ENCODE measurements at places on chromosomes 3 and 15.

DNA sequence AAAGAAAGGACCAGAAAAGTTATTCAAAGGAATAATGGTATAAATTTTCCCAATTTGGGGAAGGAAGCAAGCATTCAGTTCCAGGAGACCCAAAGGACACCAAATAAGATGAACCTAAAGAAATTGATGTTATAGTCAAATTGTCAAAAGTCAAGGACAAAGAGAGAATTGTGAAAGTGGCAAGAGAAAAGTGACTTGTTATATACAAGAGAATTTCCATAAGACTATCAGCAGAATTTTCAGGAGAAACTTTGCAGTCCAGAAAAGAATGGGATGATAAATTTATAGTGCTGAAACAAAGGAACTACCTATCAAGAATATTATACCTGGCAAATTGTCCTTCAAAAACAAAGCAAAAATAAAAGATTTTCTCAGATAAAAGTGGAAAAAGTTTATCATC is 43.8 kb upstream of the FOXB1 start:
- no peak for DNase-seq

- no peak for DNase-seq
Observed at GRCh38 chr15:32669896-32670611, 28.5 kb downstream of the SCG5 start.

DNA sequence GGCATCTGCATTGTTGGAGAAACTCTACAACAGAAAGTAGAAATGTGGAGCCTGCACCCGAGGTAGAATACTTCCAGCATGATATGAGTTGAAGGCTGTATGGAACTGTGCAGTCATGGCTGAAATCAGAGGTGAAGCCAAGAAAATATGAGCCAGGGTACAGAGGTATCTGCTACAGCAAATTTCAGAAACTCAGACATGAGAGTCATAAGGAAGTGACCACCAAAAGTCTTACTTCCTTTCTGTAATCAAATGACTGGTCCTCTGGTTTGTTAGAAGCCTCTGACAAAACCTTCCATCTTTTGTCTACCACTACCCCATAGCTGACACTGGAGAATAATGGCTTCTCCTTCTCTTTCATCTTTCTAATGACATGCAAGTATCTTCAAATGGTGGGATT is 159.4 kb downstream of the TMEM108 start:
- DNase-seq = no peak

DNA sequence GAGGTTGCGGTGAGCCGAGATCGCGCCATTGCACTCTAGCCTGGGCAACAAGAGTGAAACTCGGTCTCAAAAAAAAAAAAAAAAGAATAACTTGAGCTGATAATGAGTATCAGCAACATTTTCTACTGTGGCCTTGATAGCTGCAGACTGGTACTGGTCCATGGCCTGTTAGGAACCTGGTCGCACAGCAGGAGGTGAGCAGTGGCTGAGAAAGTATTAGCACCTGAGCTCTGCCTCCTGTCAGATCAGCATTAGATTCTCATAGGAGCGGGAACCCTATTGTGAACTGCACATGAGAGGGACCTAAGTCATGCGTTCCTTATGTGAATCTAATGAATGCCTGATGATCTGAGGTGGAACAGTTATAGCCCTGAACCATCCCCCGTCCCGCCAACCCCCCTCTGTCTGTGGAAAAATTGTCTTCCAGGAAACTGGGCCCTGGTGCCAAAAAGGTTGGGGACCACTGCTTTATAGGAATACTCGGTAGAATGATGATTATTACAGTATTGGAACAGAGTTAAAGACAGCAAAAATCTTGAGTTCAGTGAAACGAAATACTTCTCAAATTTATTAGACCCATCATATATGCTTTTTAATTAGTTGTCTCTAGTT is 126.0 kb downstream of the ZNF609 start:
- no peak for DNase-seq

- DNase-seq = no peak
Observed at GRCh38 chr15:48395521-48396011, 64.3 kb downstream of the DUT start.

- DNase-seq = no peak
Observed at GRCh38 chr15:83919978-83920510, 266.1 kb downstream of the ADAMTSL3 start.

- DNase-seq = peak; percentile 40
Observed at GRCh38 chr3:14598143-14598569, 53.4 kb upstream of the CCDC174 start.

DNA sequence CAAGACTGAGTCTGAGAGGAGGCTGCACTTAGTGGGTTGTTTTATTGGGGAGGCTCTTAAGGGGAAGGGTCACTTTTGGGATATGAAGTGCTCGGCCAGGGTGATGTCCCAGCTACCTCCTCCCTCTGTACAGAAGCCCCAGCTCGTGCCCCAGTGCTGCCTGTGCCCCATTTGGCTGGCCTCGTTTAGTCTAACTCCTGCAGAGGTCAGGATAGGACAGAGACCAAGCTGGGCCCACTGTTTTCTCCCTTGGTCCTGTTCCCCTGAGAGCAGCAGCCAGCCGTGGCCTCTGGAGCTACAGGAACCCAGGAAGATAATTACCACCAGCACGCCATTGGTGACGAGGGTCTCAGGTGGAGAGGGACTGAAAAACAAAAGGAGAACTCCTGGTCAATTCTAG is 18.5 kb downstream of the PLA2G4E start:
- no peak for DNase-seq

DNA sequence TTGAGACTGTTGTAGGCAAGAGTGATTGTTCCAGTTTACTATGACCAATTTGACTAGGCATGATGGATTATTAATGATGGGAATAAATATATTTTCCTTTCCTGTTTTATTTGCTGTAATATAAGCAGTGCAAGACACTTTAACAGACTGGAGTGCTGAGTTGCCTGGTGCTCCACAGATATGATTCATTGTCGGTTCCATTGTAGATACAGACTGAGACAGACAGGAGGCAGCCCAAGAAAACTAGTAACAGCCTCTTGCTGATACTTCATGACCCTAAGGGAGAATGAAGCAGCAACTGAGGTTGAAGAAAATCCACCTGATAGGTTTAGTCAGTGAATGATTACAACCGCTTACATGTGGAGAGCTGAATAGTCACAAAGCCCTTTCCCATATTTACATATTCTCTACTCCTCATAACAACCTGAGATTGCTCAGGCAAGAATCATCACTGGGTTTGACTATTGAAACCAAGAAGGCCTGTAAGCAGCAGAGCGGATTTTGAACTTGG is 235.1 kb upstream of the TPRG1 start:
- DNase-seq = no peak

- peak; percentile 88 for DNase-seq
Observed at GRCh38 chr15:51649659-51650521, 27.3 kb upstream of the DMXL2 start.

GRCh38 chr15:75202251-75203016 is 752 bp downstream of the C15orf39 start:
- DNase-seq = peak; percentile 87

GRCh38 chr15:41971895-41972252 is 483 bp downstream of the EHD4 start:
- peak; percentile 54 for DNase-seq

DNA sequence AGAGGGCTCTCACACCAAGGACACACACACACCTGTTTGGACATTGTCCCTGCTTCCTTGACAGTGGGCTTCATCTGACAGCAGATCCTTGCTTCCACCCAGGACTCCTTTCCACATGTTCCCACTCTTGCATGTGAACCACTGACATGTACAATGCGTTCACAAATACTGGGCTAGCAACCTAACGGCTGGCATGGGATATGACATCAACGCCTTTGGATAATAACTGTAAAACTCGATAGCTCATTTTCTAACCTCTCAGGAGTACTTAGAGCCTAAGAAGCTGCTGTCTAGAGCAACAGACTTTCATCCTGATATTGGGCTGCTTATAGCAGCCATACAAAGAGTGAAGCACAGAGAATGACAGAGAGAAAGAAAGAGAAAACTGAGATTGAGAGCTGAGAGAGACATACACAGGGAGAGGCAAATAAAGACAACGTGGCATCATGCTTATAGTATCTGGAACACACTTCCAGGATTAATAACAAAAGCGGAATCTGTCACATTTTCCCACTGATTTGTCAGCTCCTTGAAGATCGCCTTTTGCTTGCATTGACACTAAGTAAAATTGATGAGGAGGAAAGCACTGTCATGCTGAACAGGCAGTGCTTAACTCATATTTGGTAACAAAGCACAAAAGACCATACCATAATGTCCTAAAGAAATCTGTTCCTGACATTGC is 1.7 kb downstream of the GUCA1C start:
- DNase-seq = no peak

DNA sequence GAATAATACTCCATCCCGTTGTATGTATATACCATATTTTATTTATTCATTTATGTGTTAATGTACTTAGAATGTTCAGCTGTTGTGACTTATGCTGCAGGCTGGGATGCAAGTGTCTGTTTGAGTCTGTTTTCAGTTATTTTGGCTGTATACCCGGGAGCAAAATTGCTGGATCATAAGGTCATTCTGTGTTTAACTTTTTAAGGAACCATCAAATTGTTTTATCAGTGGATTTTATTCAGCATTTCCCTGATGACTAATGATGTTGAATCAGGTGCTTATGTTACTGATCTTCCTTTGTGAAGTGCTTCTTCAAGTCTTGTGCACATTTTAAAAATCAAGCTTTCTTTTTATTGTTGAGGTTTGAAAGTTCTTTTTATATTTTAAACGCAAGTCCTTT is 118.1 kb downstream of the SLC25A26 start:
- DNase-seq = no peak

GRCh38 chr3:141729240-141729639 is 8.9 kb upstream of the RNF7 start:
- DNase-seq = no peak

DNA sequence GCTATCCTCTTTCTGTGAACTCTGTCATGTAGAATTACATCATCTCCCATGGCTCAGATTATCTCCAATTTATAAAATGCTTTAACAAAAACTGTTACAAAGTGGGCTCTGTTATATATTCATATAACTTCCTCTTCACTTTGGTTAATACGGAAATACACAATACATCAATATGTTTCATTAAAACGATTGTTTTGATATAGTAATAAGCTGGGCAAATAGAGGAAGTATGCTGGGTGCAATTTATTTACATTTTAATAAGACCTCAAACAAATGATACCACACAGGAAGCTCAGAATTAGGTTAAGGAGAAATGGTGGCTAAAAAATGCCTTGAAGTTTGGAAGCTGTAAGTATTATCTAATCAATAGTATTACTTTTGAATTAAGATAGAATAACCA is 331.0 kb downstream of the ZBTB20 start:
- DNase-seq = no peak

- DNase-seq = no peak
Observed at GRCh38 chr3:155093261-155093660, 13.1 kb downstream of the MME start.

DNA sequence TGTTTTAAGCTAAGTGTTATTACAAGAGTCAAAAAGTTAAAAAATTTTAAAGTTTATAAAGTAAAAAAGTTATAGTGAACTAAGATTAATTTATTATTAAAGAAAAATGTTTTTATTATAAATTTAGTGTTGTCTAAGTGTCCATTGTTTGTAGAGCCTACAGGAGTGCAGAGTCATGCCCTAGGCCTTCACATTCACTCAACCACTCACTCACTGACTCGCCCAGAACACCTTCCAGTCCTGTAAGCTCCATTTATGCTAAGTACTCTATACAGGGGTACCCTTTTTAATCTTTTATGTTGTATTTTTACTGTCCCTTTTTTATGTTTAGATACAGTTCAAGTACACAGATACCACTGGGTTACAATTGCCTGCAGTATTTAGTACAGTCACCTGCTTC is 37.2 kb downstream of the EEFSEC start:
- DNase-seq = no peak

- no peak for DNase-seq
Observed at GRCh38 chr3:179020112-179020511, 51.5 kb downstream of the ZMAT3 start.

- peak; percentile 33 for DNase-seq
Observed at GRCh38 chr3:113247068-113247467, 35.7 kb downstream of the BOC start.

- DNase-seq = no peak
Observed at GRCh38 chr3:38312356-38312755, 30.3 kb downstream of the SLC22A14 start.

- DNase-seq = no peak
Observed at GRCh38 chr15:47862402-47862801, 145.1 kb downstream of the SEMA6D start.

DNA sequence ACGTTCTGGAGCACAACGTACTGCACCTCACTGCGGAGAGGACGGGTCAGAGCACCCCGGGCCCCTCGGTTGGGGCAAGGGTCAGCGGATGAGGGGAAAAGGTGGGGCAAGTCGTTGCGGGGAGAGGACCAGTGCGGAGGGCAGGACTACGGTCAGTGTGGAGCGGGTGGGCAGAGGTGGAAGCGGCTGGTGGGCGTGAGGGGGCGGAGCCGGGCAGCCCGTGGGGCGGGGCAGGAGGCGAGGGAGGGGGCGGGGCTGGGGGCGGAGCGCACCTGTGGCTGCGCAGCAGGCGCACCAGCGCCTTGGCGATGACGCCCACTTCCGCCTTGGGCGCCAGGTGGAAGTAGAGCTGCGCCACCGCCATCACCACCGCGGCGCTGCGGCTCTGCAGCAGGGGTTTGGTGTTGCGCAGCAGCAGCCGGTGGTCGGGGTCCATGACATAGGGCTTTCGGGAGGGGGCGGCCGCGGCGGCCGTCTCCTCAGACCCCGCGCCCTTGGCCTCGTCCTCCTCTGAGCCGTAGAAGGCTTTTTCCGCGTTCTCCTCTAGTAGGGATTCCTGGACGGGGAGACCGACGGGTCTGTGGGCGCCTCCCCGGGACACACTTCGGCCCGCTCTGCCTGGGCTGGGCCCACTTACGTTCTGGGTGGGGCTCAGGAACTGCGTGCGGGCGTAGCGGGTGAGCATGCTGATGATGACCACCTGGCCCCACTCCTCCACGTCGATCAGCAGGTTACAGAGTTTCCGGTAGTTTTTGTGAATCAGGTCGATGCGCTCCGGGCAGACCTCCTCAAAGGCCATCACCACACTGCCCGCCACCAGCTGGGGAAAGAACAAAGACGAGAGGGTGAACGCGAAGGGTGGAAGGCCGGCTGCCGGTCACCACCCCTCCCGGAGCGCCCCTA is 29.2 kb downstream of the AP3B2 start:
- DNase-seq = no peak
